C1 segment of cervical spinal cord (tissue), 14 donors: ENCODE measurements at places on chromosomes 11 and 22.

DNA sequence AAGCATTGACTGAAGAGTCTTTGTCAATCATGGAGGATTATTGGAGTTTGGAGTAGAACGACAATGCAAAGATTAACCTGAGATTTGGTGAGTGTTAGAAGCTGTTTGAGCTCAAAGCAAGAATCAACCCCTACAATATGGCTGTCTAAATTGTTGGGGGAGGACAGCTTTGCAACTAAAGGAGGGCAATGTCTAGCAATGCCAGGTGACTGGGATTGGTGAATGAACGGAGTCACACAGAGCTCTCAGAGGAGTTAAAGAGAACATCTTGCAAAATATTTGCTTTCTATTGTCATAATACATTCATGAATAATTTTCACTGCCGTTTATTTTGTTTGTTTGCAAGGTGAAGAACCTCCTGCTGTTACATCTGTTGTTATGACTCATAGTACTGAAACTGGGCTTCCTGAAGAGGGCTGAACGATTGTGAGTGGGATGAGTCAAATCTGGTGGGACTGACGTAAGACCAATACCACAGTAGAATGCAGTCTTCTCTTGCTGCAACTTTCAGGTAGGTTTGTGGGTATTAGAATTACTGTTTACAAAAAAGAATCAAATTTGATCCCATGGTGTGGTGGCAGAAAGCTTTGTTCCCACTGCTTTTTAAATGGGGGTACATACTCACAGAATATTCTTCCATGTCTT lies 281.9 kb downstream of the CADM1 start:
- peak; percentile 54 for DNase-seq

DNA sequence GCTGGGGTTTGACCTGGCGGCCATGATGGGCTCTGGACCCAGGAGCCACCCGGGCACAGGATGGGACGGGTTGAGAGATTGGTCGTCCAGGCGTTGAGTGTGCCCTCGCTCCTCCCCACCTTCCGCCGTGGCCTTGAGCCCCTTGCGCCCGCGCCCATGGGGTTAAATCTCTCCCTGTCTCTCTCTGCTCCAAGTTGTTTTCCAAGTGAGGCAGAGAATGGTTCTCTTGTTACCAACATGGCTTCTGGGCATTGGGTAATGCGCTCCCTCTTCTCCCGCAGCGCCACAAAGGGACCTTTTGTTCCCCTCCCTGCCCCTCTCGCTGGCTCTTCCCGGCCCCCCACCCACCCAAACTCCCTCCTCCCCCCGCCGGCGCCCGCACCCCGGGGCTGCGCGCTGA lies 18.8 kb upstream of the PICK1 start:
- DNase-seq = peak; percentile 69

DNA sequence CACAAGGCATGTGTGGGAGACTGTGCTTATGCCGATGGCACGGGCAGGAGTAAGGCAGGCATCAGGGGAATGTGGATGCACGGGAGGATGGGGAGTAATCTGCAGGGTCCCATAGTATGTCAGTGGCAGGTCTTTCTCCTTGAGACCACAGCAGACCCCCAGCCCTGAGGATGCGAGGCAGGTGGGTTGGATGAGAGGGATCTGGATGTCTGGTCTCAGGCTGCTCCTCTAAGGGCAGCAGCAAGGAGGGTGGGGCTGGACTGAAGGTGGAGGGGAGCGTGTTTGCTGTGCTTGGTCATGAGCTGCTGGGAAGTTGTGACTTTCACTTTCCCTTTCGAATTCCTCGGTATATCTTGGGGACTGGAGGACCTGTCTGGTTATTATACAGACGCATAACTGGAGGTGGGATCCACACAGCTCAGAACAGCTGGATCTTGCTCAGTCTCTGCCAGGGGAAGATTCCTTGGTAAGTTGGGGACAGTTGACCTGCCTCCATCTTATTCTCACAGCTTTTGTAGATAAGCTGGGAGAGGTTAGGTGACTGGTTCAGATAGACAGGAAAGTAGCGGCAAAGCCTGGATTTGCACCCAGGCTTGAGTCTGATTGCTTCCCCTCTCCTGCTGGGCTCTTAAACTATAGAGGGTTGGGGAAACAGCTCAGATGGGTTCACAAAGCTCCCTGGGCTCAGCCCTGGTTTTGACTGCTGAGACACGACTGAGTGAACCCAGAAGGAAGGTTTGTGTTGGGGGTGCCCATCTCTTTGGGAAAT lies at the start of gene APOL1:
TSS of gene APOL1 (plus strand) at position 380 of the 769 bp plus-strand sequence. CDS start 1,823 bp downstream, outside the sequence.
- no peak for DNase-seq

DNA sequence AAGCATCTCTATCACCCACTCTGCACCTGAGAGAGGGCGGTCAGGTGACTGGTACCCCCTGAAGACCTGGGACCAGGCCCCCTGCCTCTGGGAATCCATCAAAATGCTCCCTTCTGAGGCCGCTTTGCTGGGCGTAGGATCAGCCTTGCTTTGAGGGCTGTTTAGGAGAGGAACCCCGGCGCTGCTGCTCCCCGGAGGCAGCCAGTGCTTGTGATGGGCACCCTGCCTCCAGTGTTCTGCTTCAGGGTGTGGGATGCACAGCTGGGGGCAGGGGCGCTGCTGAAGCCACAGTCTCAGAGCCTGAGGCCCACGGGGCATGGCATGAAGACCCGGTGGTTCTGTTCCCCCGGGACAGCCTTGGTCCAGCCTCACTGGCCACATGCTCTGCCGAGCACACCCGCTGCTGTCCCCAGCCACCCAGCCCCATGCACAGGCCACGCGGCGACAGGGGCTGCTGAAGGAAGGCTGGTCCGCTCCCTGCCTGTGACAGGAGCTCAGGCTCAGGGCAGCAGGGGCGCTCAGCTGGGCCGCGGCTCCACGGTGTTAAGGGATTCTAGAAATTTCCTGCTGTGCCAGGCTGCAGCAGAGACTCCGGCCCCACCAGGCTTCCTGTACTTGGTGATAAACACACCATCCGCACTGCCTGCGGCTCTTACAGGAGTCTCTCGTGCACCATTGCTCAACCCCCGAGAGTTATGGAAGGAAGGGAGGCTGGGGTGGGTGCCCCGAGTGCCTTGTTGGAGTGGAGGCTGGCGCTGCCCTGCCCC lies 91.0 kb downstream of the KCNQ1 start:
- no peak for DNase-seq

DNA sequence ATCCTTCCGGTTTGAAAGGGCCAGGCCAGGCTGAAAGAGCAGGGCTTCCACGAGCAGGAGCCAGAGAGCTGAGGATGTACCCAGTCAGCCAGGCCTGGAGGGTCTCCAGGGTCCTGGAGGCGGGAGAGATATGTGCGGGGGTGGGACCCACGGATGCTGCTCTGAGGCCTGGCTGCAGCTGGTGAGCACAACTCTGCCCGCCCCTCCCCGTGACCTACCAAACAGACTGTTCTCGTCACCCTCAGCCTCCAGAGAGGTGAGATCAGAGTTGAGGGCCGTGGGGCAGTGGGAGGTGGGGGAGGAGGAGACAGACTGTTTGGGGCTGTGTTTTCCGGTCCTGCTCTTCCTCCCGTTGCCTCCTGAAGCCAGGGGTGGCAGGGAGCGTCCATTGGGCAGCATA lies 42.2 kb downstream of the TRIOBP start:
- DNase-seq = no peak

- no peak for DNase-seq
Measured at GRCh38 chr11:2107521-2107920, 31.7 kb downstream of the IGF2 start.

DNA sequence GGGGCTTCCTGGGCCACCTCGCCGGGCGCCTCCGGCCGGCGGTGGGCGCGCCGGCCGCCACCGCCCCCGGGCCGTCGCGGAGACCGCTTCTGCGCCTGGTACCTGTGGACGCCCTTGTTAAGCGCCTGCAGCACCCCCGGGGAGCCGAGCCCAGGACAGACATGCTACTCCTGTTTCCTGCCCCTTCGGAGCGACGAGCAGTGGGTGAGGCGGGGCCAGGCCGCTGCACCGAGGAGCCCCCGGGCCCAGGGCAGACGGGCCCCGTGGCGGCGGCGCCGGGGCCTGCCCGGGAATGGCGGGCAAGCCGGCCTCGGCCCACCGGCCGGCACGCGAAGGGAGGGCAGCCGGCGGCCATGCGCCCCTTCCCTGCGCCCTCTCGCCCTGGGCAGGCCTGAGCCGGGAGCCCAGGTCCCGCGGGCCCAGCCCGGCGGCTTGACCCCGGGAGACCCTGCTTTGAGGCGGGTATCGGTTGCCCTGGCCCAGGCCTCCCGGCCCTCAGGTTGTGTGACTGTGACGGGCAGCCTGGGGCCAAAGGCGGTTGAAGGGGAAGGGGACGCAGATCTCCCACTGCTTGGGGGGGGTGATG lies 789 bp upstream of the KDM2A start:
- DNase-seq = no peak

- DNase-seq = no peak
Measured at GRCh38 chr11:2271327-2272227, 1.2 kb upstream of the ASCL2 start.

DNA sequence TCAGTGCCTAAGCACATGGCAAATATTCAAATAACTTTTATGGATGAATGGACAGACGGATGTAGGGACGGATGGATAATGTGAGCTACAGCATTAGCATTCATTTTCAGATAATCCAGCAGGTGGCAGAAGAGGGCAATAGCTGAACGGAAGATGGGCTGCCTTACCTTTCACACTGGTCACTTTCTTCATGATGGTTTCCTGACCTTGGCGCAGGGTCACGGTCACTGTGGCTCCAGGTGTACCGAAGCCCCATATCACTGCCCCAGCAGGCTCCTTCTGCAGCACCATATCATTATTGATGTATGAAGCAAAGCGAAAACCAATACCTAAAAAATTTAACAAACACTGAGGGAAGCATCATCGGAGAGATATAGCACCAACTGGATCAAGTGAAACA lies 4.3 kb downstream of the SIAE start:
- no peak for DNase-seq

- no peak for DNase-seq
Measured at GRCh38 chr22:46910624-46911023, 148.2 kb downstream of the TBC1D22A start.

GRCh38 chr22:38872831-38873248 lies 824 bp upstream of the CBX6 start:
- DNase-seq = no peak

DNA sequence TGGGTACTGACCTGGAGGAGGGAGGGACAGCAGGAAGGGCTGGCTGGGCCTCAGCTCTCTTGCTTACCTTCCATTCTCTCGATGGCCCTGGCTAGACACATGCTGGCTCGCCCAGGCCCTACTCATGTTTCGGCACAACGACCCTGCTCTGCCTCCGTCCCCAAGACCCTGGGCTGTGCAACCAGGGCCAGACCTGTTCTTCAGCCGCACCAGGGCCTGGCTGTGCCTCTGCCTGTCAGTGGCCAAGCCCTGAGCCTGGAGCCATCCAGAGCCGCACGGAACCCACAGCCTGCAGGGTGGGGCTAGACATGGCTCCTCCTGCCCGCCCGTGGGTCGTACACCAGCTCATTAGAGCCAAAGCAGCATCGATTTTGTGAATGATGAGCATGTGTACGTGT lies 47.5 kb downstream of the RTN4R start:
- no peak for DNase-seq

DNA sequence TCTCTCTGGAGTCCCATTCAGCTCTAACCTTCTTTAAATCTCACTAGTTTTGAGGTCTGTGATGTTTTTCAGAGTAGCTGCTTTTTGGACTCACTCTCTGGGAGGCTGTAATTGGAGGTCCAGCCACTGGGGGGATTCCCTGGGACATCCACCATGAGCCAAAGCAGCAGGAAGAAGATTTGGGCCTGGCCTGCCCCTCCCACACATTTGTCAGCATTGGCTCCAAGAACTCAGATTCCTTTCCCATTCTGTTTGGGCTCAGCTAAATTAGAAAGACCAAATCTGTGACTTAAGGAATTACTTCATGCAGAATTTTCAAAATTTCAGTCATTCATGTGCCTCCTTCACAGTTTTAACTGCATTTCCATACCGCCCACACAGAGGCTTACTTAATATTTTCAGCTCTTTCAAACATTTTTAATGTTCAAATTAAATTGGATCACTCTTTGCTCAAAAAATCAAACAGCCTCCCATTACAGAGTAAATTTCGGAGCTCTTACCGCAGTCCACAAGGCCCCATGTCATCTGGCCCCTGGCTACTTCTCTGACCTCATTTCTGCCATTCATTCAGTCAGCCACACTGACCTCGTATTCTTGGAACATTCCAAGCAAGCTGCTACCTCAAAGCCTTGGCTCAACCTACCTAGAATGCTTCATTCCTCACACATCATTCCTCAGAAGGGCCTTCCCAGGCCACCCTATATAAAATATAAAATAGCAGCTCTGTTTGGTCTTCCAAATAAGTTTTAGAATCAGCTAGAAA lies 54.5 kb upstream of the RRAS2 start:
- DNase-seq = no peak
